ENCODE measurements at places on chromosomes 1 and 21. TPM values are rescaled to one million over a fixed set of nuclear protein-coding genes. Genes with fewer than 3 reads are reported as not detected.

- no peak for DNase-seq
Observed at GRCh38 chr1:230753586-230754251, 6.5 kb downstream of the CAPN9 start.

- DNase-seq: no peak
Observed at GRCh38 chr1:229075716-229076115, 195.2 kb upstream of the RAB4A start.

PLCH2 gene
- total RNA-seq: 41.2 TPM

DNA sequence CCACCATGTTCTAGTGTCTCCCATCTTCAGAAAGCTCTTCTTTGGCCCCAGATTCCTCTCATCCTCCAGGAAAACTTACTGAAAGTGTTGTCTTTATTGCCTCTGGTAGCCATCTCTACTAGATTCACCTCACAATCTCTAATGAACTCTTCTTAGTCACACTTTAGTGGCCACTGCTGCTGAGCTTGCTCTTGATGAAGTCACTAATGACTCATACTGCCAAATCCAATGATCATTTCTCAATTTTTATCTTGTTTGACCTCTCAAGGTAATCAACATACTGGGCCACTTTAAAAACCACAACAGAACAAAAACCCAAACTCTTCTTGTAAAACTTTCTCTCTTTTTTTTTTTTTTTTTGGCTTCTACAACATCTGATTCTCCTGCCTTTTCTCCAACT lies 196.4 kb downstream of the LHX8 start:
- DNase-seq: no peak

DNA sequence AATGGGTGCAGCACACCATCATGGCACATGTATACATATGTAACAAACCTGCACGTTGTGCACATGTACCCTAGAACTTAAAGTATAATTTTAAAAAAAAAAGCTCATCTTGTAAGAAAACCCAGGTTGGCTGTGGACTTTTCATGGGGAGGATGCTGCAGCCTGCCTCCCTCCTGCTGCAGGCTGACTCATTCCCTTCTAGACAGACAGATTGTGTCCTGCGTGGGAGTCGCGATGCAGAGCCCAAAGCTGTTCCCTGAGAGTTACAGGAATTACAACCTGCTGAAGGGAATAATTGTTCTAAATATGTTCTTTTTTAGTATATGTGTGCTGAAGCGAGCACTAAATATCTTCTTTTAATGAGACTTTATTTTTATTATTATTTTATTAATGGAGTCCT lies 93.2 kb downstream of the TBX19 start:
- DNase-seq: no peak

IVL gene
- not detected for total RNA-seq

GRCh38 chr1:199272139-199272544 lies 633.3 kb downstream of the PTPRC start:
- DNase-seq: no peak

DIPK1A gene
- total RNA-seq: 1.2 TPM

LRRC39 gene
- total RNA-seq: 0.26 TPM

GRCh38 chr1:50977575-50978143 lies 7.6 kb downstream of the CDKN2C start:
- DNase-seq: no peak

GRCh38 chr1:114344656-114345055 lies 166.3 kb downstream of the TRIM33 start:
- no peak for DNase-seq

- DNase-seq: no peak
Observed at GRCh38 chr1:65791801-65792668, 660 bp upstream of the PDE4B start.

DNA sequence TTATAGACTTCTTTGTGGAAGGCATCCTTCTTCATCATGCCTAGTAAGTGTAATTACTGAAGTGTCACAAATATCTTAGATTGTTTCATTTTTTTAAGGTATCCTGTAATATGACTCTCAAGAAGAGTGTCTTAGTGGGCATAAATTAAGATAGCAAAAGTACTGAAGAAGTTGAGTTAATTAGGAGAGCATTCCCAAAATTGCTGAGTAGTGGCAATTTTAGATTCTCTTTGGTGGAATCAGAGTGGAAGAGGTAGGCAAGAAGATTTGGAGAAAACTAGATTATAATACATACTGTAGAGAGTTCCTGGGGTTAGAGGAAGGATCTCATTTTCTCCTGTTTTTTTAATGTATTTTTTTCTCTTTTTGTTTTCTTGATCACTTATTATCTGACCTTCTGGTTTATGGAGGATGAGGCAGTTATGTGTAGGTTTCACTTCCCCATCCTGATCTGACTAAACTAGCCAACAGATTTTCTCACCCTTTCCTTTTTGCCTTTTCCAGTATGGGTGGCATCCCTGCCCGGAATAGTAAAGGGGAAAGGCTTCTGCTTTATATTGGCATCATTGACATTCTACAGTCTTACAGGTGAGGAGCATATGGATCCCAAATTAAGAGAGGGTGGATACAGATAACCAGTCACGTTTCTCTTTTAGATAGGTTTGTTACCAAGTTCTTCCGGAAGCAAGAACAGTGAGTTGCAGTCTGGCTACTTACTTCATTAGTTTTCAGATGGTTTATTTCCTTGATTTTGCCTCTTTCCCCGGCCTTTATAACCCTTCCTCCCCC lies 16.7 kb upstream of the PSMD4 start:
- no peak for DNase-seq

TSACC gene
- 3.6 TPM for total RNA-seq

DNA sequence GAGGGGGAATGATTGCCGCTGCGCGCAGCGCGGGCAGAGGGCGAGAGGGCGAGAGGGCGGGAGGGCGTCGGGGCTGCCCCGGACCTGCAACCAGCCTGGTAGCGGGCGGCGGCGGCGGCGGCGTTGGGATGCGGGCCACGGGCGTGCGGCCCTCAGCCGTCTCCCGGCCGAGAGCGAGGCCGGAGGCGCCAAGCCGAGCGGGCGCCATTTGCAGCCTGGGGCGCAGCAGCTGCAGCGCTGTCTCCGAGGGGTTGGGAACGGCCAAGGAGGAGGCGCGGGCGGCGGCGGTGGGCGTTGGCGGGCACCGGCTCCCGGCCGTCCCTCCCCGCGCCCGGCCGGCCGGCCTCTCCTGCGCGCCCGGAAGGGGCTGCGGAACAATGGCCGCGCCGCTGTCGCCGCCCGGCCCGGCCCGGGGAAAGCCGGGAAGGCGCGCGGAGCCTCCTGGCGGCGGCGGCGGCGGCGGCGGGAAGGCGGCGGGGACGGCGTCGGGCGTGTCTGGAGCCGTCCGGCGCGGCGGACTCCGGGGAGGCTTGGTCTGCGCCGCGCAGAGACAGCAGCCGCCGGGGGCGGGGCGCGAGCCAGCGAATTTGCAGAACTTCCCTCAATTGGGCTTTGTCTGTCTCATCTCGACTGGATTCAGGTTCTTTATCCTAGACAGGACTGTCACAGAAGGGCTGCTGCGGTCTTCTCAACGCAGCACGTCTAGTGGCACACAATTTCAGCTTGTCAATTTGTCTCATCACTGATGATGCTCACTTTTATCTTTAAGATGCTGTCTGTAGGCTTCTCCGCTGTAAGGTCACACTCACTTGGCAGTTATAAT lies 35.7 kb downstream of the ZBTB8B start:
- DNase-seq: no peak

DNA sequence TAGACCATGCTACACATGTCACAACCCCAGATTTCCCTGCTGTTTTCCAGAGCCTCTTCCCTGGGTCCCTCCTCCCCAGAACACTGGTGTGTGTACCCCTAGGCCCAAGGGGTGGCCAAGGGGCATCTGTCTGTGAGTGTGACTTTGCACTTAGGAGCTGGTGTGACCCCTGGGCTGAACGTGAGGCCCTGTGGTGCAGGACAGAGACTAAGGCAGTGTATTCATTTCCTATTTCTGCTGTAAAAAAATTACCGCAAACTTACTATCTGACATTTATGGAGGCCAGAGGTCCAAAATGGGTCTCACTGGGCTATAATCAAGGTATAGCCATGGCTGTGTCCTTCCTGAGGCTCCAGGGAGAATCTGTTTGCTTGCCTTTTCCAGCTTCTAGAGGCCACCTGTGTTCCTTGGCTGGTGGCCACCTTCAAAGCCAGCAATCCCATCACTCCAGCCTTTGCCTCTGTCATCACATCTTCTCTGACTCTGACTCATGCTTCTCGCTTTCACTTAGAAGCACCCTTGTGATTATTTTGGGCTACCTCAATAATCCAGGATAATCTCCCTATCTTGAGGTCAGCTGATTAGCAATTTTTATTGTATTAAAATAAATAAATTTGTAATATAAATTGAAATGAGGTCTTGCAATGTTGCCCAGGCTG lies 24.0 kb upstream of the ELOA start:
- DNase-seq: no peak

- no peak for DNase-seq
Observed at GRCh38 chr1:155125946-155126555, 1.6 kb upstream of the EFNA1 start.

CFHR4 gene
- not detected for total RNA-seq
